ENCODE measurements at places on chromosomes 7 and 10.

- DNase-seq, result no peak
Measured at GRCh38 chr7:56811081-56811480, 321.2 kb downstream of the ZNF479 start.

DNA sequence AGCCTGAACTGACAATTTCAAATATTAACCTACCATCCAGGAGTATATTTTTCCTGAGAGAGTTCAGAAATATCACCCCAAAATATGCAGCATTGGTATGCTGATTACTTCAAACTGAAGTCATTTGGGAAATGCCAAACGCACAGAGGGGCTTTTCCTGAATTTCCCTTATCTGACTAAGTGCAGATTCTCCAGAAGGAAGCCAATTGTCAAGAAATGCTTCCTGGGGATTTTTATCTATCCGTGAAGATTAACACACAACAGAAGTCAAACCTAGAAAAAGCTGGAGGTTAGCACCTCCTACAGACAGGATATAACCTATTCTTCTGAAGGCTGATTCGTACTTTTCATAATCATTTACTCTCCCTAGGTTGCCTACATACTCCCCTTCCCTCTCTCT lies 91.0 kb downstream of the AKR1D1 start:
- DNase-seq, result no peak

DNA sequence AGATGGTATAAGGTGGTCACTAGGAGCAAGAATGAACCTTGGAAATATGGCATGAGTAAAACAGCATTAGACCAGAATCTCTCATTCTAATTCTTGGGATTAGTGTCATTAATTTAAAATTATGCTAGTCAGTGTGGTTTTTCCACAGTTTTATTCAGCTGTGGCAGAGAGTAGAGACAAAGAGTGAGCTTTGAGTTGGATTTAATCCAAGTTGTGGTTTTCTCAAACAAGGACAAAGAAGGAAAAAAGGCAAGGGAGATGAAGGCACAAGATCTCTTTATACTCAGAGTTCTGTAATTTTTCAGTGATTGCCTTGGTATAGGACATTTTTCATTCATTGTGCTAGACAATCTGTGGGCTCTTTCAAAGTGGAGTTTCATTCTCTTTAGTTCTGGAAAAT lies 28.2 kb upstream of the AKAP9 start:
- DNase-seq, result no peak

- no peak for DNase-seq
Measured at GRCh38 chr7:74612015-74612829, 45.3 kb upstream of the GTF2I start.

DNA sequence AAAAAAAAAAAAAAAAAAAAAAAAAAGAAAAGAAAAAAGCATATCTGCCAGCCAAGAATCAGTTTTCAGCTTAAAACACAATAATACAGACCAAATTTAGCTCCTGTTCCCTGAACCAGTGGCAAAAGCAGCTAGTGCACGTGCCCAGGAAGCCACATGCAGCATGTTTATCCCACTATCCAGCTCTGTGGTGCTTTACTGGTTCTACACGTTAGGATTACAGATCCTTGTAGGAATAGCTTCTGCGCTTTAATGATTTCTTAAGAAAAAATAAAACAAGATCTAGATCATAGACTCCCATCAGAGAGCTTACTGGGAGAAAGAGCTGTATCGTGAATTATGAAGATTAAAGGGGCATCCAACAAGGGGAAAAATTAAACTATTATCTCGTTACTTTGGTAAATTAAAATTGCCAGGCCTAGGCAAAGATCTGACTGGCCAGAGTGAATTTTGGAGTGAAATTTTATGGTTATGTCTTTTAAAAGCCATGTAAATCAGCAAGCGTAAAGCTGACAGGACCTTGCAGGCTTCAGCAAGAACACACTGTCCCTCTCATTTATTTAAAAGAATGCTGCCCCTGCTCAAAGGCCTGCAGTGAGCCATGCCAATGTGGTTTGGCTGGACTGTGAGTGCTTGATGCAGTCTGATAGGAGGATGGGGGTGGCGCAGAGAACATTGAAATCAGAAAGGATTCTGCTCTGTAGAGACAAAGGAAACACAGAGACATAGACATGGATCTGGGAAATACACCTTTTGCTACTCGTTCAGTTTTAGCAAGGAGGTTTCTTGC lies 177.3 kb upstream of the PHYHIPL start:
- no peak for DNase-seq

DNA sequence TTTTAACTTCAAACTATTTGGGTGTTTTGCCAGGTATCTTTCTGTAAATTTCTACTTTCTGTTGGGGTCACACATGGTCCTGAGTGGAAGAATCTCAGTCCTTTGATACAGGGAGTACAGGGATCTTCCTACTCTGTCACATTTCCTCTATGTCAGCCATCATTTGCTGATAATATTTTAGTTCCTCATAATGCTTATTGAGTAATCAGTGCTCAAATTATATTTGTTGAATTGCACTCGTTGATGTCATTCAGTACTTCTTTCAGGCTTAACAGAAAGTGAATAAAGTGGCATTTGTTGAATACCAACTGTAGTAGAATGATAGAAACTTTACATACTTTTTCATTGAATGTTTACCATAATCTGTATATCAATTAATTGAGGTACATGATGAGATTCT lies 31.9 kb downstream of the WDR11 start:
- DNase-seq, result no peak

DNA sequence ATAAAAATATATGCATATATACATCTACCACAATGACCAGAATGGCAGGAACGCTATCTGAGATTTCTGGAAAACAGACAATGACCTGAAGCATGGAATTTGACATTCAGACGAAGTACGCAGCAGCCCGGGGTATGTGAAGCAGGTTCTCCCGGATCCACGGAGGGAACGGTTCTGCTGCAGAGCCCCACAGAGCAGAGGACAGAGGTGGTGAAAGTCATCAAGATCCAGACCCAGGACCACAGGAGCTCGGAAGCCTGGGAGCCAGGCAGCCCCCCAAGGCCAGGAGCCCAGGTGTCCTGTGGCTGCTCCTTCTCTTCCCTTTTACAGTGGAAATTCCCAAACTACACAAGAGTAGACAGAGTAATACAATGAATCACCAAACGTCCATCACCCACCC lies 42.1 kb upstream of the DNAAF5 start:
- DNase-seq, result no peak

DNA sequence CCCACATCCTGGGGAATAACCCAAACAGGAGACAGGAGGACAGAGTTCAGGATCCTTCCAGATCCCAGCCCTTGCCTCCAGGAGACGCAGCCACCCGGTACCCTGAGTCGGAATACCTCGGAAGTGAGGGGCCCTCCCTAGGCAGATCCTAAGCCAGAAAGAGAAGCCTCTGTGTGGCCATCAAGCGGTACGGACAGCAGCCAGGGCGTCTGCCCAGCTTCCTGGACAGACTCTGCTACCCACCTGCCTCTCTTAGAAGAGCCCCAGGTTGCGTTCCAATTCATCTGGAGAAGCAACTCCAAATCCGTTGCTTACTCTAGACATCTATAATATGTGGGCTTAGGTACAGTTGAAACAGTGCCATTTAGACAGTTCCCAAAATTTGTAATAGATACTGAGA lies 220.2 kb upstream of the SH2B2 start:
- DNase-seq, result no peak

- DNase-seq, result no peak
Measured at GRCh38 chr7:111528331-111528730, 34.0 kb downstream of the IMMP2L start.

- no peak for DNase-seq
Measured at GRCh38 chr10:98415731-98416119, 743 bp upstream of the PYROXD2 start.

DNA sequence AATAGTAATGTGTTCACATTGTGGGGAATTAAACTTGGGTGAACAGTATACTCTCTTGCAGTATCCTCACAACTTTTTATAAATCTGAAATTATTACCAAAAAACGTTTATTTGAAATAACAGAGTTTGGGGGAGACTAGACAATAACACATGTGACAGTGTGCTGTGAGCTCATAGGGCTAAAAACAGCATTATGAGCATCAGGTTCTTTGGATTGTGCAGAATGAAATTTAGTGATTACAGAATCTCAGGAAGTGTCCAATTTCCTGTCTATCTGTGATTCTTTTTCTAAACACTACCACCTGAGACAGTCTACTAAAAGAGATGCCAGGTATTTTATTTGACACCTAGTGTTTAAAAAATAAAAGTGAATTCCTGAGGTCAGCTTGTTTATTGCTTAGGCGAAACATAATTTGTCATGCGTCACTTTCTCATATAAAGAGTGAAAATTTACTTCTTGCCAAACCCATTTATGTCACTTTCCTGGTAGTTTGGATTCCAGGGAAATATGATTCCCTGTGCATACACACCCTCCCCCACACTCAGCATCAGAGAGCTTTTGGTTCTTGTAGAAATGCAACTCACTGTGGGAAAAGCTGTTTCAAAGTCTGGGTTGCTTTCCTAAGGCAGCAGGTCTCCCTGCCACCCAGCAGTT lies 71.2 kb downstream of the AOAH start:
- no peak for DNase-seq

GRCh38 chr7:105327201-105327600 lies 61.5 kb downstream of the SRPK2 start:
- DNase-seq, result no peak

DNA sequence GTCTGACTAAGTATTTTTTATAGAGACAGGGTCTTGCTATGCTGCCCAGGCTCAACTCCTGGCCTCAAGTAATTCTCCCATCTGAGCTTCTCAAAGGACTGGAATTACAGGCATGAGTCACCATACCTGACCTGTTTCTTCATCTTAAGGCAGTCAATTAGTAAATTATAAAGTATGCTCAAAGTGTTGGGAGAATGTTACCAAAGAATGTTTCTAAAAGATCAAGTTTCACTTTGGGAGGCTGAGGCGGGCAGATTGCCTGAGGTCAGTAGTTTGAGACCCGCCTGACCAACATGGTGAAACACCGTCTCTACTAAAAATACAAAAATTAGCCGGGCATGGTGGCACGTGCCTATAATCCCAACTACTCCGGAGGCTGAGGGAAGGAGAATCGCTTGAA lies 117.0 kb downstream of the ALOX5 start:
- DNase-seq, result no peak
